ENCODE measurements at places on chromosomes 11 and 22.

DNA sequence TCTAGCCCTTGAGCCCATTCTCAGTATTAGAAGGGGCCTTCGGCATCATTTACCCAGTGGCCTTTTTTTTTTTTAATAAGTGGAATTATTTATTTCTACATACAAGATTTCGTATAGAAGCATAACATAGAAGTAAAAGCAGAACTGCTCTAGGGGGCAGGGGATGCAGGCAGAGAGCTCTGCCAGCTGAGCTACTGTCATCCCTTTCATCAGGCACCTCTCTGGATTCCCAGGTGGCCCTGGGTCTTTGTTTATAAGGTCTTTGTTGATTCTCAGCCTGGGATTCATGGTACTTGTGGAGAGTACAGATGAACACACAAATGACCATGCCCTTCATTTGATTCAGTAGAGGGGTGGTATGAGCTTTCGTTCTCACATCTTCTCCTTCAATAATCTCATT lies 66.4 kb downstream of the GAB2 start:
- DNase-seq: no peak

DNA sequence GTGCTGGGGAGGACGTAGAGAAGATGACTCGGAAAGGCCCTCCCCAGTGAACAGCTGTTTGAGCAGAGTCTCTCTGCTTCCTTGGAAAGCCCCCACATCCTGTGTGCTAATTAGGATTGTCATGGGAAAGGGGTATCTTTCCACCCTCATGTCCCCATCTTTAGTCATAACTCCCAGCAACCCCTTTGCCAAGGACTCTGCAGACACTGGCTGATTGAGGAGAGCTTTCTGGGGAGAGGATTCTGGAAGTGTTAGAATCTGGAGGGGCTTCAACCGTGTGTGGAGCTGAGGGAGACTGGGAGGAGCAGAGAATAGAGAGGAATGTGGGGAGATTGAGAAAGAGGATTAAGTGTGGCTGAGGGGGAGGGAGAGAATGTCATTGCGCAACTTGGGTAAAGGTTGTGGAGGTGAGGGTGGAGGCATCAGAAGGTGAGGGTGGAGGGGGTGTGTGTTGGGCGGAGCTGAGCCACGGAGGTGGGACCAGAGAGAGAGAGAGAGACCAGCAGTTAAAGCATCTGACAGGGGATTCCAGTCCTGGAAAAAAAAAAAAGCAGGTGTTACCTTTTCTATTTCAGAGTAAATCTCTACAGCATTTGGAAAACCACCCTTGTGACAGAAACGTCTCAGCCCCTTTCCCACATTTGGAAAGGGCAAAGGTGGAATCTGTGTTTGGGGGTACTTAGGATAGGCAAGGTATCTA lies 2.2 kb downstream of the DTX4 start:
- no peak for DNase-seq

DNA sequence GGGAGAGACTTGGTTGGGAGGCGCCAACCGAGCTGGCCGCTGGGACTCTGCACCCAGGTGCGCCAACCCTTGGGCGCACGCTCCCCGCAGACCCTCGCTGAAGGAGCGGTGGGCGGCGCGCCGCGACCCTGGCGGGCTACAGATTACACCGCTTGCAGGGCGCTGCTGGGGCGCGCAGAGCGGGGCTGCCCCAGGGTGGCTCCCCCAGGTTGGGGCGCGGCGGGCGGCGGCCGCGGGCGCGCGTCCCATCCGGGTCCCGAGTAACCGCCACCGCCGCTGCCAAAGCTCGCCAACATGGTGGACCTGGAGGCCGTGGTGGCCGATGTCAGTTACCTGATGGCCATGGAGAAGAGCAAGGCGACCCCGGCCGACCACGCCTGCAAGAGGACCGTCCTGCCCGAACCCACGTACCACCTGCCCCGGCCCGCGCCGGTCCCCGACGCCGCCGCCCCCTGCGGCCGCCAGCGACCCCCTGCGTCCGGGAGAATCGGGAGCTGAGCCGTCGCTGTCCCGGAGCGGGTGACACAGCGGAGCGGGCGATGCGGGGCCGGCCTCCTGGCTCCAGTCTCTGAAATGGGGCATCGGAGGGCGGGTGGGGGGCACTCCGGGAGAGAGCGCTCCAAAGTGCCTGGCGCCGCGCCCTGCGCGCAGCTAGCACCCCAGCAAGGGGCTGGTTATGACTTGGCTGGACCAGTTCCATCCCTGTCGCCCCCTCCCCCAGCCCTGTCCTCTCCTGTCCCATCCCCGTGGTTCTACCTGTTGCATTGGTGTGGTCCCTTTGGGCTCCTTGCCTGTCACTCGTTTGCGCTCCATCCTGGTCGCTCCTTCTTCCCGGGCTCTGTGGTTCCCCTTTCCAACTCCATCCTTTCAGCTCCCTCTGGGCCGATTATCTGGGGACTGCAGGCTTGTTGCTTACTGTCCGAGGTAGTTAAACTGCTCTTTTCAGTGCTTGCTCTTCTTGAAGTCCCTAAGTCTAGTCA lies 143.3 kb upstream of the GRK3 start:
- no peak for DNase-seq

GRCh38 chr11:105000797-105001196 lies 22.2 kb downstream of the CASP5 start:
- DNase-seq: no peak

DNA sequence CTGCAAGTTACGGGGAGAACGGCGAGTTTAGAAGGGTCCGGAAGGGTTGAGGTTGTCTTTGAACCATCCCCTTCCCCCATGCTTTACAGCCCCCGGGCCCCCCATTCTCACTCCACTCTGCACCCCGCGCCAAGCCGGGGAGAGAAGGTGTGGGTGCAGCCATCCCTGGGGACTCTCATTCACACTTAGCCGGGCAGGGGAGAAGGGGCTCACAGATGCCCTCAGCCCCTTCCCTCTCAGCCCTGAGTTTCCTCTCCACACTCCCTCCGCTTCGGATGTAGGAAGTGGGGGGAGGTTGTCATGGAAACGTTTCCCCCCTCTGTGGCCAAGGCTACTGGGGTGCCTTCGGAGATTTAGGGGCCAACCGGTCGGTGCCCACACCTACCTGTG lies 334 bp downstream of the CADM1 start:
- DNase-seq: no peak

DNA sequence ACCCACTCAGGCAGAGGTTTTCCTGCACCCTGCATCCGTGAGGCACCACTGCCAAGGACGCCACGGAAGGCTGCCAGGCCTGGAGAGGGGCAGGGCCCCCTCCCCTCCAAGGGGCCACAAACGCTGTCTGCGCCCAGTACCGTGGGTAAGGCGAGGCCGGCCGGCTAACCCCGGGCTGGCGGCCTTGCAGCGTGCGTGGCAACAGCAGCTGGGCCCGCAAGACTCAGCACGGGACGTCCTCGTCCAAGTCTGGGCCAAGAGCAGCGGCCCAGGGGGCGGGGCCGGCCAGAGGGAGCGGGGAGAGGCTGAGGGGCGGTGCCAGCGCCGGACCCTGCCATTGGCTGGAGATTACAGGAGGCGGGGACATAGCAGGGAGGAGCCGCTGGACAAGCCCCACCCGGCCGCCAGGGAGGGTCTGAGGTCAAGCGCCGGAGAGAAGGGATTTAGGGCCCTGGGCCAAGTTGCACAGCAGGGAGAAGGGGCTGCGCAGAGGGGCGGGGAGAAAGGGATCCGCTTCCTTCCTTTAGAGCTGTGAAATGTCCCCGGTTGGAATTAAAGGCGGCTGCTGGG lies 16.0 kb downstream of the SLC43A1 start:
- DNase-seq: peak; percentile 36

DNA sequence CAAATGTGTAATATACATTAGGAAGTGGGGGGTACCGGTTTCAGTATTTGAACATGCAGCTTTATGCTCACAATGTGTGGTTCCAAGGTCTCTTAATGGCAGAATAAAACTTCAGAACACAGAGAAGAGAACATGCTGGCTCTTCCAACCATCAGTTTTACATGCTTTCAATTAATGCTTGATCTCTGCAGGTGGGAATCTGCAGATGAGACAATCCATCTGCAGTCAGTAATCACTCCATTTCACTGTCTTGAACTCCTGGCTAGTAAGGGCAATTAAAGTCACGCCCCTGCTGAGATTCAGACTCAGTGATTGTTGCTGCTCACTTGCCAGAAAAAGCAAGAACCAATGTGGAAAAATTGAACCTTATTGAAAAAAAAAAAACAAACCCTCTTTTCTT lies 945.7 kb downstream of the DLG2 start:
- DNase-seq: no peak

DNA sequence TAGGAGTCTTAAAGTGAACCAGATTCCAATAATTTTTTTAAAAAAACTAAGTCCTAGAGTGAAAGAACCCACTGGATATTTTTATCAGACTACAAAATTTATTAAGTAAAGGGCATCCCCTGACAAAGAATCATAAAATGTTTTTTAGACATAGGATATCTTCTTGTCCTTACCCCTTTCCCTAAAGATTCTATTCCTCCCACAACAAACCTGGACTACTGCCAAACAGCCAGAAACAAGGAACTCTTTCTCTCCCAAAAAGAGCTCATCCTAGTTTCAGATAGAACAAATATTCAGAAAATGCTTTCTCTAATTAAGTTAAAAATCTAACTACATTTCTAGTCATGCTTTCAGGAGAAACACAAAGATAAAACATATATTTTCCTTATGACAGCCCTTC lies 327.1 kb downstream of the FAM181B start:
- DNase-seq: no peak

GRCh38 chr11:7436657-7437056 lies 48.6 kb upstream of the OLFML1 start:
- no peak for DNase-seq

- DNase-seq: no peak
Observed at GRCh38 chr11:127458561-127458960, 458.0 kb upstream of the KIRREL3 start.

- DNase-seq: no peak
Observed at GRCh38 chr11:102430158-102430836, 22.3 kb downstream of the TMEM123 start.

GRCh38 chr22:39282645-39283321 lies 36.6 kb downstream of the RPL3 start:
- DNase-seq: no peak

GRCh38 chr11:75333807-75334140 lies 17.7 kb downstream of the ARRB1 start:
- DNase-seq: no peak

DNA sequence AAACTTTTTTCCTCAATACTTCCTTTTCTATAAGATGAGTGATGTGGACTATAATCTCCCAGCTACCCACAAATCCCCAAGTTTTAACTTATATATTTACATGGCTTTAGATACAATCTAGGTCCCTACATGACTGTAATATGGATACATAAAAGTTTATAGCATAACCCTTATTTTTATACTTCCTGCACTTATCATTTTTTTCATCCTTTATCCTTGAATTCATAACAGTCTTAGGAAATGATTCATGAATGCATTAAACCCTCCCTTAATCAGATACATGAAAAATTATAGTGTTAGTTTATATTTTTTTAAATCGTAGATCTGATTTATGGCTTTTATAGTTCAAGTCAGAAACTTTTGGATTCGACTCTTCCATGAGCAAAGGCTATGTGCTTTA lies 195.8 kb downstream of the MAML2 start:
- no peak for DNase-seq

DNA sequence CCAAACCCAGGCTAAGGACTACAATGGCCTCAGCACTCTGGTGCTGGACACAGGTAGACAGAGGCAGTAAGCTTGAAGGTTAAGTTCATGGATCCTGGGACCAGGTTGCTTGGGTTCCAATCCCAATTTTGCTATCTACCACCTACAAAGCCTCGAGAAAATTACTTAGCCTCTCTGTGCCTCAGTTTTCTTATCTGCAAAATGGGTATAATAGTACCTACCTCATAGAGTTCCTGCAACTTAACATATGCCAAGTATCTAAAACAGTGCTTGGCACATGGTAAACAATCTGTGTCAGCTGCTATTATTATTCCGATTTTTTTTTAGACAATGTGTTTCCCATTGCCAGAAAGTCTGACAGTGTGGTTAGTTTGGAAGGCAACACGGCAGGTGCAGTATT lies 37.5 kb downstream of the SYN3 start:
- no peak for DNase-seq

DNA sequence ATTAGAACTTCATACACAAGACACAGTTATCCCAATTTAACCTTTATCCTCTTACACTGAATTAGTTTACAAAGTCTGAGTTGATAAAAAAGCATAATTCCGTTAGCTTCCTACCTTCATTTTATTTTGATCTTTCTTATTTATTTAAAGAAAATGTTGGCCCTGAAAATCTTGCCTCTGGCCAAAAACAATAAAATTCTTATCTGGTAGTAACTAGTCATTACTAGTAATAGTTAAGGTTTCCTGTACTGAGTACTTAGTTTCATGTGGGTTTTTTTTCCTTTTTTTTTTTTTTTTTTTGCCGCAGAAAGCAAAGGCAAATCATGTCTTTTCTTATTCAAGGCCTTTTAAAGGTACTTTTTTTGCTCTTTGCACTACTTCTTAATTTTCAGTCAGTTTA lies 120.6 kb downstream of the PAX6 start:
- no peak for DNase-seq

DNA sequence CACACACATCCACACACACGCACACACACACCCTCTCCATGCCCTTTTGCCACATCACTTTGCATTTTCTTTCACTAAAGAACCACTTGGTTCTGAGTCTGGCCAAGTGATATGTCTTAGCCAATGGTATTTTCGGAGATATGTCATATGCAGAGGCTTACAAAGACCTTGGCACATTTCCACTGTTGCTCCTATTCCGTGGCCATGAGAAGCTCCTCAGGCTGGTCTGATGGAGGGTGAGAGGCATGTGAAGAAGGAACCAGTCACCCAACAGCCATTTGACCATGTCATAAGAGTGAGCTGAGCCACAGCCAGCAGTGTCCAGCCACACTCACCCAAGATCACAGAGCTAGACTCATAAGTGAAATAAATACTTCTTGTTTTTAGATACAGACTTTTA lies 212.6 kb upstream of the NAV2 start:
- no peak for DNase-seq

GRCh38 chr11:75040167-75040770 lies 51.5 kb downstream of the NEU3 start:
- no peak for DNase-seq

- DNase-seq: no peak
Observed at GRCh38 chr11:124867700-124868099, 2.5 kb downstream of the ROBO3 start.

DNA sequence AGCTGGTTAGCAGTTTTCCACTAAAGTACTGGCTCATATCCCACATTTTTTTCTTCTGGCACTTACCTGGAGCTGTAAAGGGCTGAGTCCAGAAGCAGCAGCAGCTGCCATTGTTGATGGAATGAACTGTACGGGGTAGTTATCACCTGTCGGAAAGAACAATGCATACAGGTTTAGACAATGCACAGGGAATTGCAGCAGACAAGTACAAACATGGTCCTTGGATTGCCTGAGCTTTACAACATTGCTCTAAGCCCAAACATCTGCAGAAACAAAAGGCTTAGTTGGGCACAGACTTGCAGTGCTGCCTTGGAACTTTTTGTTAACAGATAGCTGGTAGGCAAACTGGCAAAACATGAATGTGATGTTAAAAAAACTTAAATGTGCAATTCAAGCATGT lies 258.8 kb downstream of the SOX6 start:
- no peak for DNase-seq

- no peak for DNase-seq
Observed at GRCh38 chr22:35589071-35589755, 27.9 kb downstream of the MB start.

GRCh38 chr11:43738600-43739409 lies 58.3 kb downstream of the HSD17B12 start:
- DNase-seq: no peak

- no peak for DNase-seq
Observed at GRCh38 chr11:69427906-69428880, 53.3 kb upstream of the LINC01488 start.
